Cortex of kidney (tissue), 1 donor: ENCODE measurements at places on chromosomes 6 and 20.

- no peak for DNase-seq
Observed at GRCh38 chr6:152571089-152571488, 66.1 kb downstream of the SYNE1 start.

GRCh38 chr6:31814677-31815024, 432 bp downstream of the HSPA1L start:
- no peak for DNase-seq

GRCh38 chr6:109034526-109034925, 60.1 kb downstream of the SESN1 start:
- DNase-seq: no peak

DNA sequence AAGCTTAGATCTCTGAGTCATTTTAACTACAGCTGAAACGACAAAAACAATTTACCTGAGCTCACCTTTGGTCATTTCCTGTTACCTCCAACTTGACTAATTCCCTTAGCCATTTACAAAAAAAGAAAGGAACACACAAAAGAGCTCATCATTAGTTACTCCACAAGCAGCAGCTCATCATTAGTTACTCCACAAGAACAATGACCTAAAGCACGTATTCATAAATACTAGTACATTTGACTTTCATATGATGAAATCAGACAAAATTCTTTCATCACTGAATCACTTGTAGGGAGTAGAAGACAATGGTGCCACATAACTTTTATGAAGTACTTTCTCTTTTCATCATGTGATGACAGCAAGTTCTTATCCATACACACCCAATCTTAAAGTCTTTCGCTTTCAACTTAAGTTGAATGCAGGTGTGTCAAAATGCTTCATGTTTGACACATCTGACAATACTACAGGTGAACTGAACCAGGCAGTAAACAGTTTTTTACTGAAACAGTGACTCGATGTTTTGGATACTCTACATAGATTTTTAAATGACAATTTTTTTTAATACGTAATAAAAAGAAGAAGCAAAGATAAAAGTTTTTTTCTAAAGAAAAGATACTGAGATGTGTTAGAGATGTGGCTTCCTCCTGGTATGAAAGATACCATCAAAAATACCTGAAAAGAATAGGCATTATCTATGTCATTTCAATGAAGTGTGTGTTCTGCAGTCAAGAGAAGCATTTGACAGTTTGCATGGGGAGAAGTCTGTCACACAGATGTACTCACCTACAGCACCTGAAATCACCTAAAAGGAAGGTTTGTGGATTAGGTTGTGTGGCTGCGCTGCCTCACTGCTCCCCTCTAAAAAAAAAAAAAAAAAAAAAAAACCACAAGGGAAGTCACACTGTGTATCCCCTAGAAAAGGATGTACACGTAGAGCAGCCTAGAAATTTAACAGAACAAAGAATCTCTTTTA, 109.1 kb downstream of the PRDM1 start:
- no peak for DNase-seq

DNA sequence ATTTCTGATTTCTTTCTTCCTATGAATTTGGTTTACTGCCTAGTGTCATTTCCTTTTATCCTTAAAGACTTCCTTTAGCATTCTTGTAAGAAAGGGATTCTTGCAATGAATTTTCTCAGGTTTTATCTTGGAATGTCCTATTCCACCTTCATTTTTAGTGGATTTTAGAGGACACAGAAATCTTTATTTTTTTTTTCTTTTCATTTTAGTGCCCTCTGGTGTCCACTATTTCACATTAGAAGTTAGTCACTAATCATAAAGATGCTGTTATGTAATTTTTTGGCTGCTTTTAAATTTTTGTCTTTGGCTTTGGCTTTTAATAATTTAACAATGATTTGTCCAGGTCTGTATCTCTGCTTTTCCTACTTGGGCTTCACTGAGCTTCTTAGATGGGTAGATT, 28.1 kb downstream of the LMBRD1 start:
- DNase-seq: no peak

GRCh38 chr6:84172080-84172479, 55.4 kb downstream of the CEP162 start:
- no peak for DNase-seq

DNA sequence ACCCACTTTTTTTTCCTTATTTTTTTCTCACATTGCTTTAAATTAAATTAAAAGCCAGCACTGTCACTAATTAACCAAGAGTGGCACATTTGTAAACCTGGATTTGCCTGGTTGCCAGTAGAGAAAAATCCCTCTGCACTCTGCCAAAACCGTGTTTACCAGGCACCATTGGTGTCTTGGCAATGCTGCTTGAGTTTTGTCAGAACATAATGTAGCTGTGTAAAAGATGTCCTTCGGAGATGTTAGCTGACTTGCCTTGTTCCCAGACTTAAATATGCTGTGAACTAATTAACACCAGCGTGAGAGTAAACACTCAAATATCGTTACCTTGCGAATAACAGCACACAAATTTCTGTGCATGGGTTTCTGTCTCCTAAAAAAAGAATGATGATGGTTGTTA, 694.9 kb upstream of the ID4 start:
- no peak for DNase-seq

- no peak for DNase-seq
Observed at GRCh38 chr6:33719326-33719987, 8.0 kb upstream of the UQCC2 start.

DNA sequence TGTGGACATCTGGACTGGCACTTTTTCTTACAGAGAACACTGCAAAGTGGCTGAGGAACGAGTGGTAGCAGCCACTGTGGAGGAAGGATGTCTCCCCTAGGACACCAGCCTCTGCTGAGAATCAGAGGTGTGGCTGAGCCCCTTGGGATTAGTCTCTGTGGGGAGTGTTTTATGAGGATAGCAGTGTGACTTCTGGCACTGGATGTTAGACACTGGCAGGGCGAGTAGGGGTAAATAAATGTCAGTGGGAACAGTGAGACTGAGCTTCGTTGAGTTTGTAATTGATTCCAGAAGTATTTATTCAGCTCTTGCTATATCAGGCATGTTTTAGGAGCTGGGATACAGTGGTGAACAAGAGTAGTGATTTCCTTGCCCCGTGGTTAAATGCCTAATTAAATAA, 124.0 kb downstream of the JARID2 start:
- DNase-seq: no peak

GRCh38 chr6:704046-704445, 11.1 kb upstream of the EXOC2 start:
- DNase-seq: no peak

DNA sequence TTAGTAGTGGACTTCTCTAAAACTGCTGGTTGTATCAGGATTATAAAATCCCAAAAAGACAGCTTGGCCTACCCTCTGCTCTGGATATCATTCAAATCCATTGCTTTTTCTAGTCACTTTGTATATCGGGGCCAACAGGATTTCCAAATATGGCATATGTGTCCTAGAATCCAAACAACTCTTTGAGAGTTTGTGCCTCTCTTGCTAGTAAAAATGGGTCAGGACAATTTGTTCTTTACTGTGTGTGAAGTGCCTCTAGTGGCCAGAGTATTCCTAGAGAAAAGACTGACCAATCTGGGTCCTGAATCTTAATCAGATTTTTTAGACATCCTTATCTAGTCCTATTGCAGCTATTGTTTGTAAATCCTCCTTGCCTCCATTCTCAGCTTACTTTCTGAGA, 33.5 kb upstream of the MANEA start:
- DNase-seq: no peak

DNA sequence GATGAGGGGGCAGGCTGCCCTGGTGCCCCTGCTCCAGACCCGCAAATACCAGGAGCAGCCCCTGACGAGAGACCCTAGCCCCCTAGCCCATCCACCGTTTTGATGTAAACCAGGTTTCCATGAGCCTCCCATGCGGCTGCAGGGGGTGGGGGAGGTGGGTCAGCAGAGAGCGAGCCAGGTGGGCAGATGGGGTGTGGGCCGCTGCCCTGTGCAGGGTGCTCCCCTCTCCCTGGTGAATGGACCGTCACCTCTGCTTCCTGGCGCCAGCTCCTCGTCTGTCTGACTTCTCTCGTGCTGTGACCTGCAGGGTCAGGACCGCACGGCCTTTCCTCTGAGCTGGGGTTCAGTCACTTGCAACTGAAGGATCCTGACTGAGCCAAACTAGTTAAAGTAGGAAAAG, 15.7 kb upstream of the BHLHE23 start:
- no peak for DNase-seq

DNA sequence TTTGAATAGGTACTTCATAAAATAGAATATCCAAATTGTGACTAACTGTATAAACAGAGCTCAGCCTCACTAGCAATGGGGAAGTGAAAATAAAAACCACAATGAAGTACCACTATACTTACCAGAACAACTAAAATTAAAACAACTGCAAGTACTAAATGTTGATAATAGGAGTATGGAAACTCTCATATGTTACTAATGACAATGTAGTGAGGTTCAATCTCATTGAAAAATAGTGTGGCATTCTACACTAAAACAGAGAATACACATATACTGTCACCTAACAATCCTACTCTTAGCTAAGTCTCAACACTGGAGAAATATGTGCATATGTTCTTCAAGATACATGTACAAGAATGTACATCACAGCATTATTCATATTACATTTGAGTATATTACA, 132.0 kb upstream of the CARMIL1 start:
- no peak for DNase-seq

GRCh38 chr6:32954267-32954666, 1.4 kb upstream of the HLA-DMA start:
- no peak for DNase-seq
